ENCODE measurements at places on chromosomes 13 and 19.

DNA sequence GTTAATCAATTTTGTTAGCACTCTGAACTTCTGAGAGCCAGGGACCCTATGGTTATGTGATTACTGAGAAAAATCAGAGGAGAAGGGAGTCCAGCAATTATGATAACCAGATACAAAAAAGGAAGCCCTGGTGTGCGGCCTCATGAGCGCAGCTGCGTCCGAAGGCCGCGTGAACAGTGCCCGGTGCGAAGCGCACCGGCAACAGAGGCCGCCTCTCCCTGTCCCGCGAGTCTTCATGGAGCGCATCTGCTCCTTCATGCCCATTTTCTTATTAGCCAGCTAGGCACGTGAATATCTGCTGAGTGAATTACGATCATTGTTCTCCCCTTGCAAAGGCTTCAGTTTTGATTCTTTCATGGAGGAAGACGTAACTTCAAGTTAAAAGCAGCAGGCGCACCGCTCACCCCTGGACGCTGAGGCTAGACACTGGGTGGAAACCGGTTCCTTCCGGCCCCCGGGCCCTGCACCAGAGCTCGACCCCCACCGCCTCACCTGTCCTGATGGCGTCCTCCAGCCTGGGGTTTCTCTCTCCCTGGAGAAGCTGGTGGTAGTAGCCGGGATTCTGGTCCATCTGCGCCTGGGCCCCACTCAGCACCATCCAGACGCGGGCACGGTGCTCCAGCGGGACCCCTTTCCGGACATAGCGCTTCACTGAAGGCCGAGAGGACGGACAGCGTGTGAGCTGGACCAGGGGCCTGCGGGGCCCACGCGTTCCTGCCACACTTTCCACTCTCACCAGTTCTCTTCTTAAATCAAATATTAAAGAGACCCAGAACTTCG is 8.9 kb downstream of the GRTP1 start:
- no peak for DNase-seq

- DNase-seq, result no peak
Observed at GRCh38 chr13:33483471-33483870, 197.9 kb upstream of the STARD13 start.

GRCh38 chr13:79398915-79399314 is 7.1 kb downstream of the RBM26 start:
- DNase-seq, result no peak

DNA sequence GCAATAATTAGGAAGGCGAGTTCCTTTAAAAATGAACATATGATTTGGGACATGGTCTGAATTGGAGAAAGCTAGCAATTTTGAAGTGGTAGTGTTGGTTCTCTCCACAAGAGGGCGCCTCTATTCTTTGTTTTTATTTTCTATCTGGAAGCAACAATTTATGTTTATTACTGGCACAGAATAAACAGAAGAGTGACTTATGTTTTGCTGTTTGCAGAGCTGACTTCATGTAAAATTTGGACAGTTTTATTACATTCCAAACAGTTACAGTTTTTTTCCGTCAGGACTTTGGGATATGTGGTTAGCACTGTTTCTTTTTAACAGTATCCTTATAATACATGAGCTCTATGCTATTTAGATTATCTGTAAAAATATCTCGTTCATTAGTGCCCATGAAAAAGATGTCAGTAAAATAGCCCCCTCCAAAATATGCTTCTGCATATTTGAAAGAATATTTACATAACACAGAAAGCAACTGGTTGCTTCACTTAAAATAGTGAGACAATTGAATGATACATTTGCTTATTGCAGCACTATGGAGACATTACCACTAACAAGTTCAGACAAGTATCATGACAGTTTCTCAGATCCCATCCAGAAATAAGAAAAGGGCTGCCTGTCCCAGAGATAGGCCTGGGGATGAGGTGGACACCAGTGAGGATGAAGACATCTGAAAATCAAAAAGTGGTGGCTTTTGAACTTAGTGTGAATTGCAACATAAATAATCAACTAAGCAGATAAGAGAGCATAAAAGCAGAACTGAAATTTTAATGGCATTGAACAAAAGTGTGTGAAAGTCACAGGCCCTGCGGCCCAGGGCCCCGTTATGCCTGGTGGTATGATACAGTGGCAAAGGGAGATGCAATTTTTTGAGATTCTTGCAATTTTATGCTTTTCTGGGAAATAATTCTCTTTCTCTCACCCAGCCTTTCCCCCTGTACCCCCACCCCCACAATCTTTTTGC is 32.3 kb upstream of the FGF9 start:
- no peak for DNase-seq

DNA sequence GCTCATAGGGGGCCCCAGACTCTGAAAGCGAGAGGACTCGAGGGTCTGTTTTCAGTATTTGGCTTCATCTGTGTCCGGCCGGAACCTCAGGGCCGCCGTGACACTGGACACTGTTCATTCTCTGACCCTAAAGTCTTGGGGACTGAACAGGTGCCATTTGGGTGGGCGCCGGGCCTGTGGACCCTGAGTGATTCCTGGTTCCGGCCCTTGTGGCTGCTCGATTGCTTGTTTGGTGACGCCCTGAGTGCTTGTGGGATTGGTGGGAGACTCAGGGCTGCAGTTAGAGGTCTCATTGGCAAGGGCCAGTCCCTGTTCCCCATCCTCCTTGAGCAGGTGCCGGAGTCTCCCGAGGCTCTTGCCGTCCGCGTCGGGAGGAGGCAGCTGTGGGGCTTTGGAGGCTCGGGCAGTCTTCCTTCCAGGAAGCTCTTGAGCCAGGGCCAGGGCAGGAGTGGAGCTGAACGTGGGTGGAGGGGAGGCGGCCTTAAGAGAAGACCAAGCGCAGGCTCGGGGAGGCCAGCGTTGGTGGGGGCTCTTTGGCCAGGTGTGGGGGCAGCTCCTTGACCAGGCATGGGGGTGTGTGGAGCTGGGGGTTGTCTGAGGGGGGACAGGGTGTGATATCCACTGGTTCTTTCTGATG is 4.7 kb downstream of the PTBP1 start:
- no peak for DNase-seq
